Stimulated activated CD4-positive, alpha-beta T cell treated with anti-CD3 and anti-CD28 coated beads, Interleukin-4, amount 100 ng/mL, for 4 hours (primary cell): ENCODE measurements at places on chromosomes 16 and 17.

DNA sequence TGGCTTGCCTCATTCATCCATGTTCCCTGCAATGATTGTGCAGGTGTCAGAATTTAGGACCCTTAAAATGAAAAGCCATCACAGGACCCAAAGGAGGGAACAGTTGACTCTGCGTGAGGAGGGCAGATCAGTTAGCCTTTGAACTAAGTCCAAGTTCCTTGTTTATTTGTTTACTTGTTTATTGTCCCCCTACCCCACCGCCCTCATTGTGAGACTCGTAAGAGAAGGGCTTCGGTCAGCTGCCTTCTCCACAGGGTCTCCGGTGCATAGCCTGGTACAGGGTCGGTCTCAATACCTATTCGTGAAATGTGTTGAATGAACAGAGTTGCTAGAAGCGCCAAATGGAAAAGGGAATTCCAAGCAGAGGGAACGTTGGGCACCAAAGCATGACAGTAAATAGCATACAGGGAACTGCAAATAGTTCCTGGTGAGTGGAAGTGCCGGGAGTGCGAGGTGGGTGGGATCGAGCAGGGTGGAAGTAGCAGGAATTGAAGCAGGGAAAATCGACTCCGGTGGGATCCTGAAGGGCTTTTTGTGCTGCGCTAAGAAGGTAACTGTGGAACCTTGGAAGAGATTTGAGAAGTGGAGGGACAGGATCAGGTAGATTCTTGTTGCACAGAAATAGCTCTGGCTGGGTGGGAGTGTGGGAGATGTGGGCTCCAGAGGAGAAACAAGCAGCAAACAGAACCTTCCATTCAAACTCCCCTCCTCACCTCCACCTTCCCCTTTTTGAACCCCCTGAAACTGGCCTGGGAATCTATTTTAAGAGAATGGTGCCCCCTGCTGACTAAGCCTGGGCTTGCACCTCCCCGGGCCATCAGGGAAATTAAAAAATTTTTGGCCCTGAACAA, 12.7 kb downstream of the SLC35B1 start:
- DNase-seq = peak; percentile 51

DNA sequence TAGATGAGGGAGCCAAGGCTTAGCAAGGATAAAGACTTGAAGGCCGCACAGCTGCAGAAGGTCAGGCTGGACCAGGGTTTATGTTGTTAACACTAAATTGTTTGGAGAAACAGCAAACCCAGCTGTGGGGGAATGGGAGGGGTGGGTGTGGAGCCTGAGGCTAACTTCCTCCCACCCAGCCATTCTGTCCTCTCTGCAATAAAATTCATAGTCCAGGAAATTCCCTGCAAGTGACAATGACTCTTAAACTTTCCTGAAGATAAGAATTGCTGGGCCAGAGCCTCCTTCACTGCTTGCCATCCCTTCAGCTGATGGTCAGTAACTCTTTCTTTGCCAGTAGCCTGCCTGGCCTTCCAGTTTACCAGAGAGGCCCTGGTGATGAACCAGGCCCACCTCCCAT, 19.4 kb upstream of the ATP5MC1 start:
- DNase-seq = no peak

- no peak for DNase-seq
Measured at GRCh38 chr17:78026381-78026780, 67.9 kb downstream of the TNRC6C start.

GRCh38 chr16:8631373-8631772, 9.9 kb downstream of the METTL22 start:
- DNase-seq = no peak

DNA sequence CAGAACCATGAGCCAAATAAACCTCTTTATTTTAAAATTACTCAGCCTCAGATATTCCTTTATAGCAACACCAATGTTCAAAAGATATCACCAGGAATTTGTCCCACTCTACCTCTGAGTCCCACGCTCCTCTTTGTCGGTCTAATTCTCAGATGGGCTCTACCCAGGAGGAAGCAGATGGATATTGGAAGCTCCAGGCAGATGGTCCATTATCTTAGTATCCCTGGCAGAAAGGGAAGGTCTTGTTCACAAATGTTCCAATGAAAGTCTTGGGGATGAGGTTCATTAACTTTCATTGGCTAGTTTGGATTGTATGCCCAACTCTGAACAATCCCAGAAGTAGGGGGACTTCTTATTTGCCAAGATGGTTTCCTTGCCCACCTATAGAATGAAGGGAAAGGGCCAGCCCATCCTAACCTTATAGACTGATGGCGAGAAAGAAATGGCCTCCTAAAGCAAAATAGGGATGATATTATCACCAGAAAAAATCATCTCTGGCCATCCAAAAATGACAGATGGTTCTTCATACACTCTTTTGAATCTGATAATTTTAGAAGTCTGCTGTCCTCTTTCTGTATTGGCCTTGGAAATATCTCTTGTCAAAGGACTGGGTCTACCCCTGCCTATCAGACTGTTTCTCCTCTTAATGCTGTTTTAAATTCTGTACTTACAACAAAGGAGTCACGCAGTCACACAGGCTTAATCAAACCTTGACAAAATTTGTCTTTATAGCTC, 21.3 kb upstream of the ELAC2 start:
- no peak for DNase-seq

DNA sequence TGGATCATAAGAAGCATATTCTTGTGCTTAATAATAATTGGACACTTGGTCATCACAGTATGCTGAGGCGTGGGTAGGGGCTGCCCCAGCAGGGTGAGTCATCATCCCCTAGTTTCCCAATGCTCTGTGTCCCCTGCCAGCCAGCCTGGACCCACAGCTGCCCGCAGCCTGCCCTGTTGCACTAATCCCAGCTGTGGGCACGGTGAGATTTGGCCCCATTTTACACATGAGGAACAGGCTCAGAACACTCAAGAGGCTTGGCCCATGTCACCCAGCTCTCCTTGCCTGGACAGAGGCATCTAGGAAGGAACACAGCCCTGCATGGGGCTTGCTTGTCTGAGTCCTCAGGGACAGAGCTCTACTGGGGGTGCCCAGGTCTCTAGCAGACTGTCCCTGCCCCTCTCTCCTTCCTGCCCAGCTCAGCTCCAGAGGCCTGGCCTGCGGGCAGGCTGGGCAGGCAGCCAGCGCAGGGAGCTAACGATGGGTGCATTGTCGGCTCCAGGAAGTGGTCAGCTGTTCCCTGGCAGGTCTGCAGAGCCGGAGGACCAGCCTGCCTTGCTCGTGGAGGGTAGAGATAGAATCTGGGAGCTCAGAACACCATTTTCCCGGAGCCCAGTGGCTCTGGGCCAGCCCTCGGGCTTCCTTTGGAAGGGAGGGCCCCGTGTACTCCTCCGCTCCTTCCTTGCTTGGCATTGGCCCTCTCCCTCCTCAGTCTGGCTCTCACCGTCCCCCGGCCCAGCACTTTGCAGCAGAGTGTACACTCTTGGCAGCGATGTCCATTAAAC, 189.4 kb downstream of the RAB11FIP4 start:
- no peak for DNase-seq

- DNase-seq = no peak
Measured at GRCh38 chr16:13779676-13780075, 140.3 kb upstream of the ERCC4 start.

GRCh38 chr16:30985401-30986128, 558 bp downstream of the HSD3B7 start:
- DNase-seq = no peak

GRCh38 chr16:9845661-9846361, 336.4 kb downstream of the GRIN2A start:
- DNase-seq = no peak

GRCh38 chr17:60699090-60699489, 21.4 kb downstream of the BCAS3 start:
- no peak for DNase-seq
